ENCODE measurements at places on chromosomes 6 and 20. TPM values are rescaled to one million over a fixed set of nuclear protein-coding genes. Genes with fewer than 3 reads are reported as not detected.

DNA sequence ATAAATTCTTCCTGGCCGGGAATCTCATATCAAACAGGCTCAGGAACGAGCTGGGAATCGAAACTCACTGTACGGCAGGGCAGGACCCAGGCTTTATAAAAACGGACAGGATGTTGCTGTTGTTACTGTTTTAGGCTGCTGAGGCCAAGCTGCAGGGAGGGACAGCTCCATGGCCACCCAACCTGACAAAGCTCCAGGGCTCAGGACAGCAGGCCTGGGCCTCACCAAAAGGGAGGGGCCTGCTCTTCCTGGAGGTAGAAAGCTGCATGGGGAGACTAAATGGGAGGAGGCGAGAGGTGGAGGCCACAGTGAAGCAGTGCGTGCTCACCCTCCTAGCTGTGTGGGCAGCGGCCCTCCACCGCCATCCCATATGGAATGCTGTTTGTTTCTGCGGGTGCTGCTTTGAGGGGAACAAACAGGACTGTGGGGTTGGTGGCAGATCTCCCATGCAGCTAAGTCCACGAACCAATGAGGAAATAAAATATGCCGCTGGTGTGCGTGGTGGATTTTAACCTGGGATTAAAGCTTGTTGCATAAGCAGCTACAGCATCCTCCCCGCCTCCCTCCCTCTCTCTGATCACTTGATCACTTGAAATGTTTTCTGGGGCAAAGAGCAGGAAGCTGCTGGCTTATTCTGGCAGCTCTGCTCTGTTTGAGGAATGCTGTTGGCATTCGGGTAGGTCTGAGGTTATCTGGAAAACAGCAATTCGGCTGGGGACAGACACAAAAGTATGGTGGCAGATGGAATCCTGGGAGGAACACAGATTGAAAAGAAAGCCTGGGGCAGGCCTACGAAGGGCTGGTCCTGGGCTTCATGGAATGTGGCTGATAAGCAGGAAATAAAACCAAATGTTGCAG is 2.4 kb upstream of the ZMYND8 start:
- peaks cover 89% of the 10 kb centered on the region for H3K4me1 ChIP-seq
- peak overlapping the region; percentile 97 for H3K27ac ChIP-seq
- H3K27me3 ChIP-seq, result no peaks in the 10 kb centered on the region
- DNase-seq, result peak; percentile 81
- H3K36me3 ChIP-seq, result no peaks in the 10 kb centered on the region
- H3K4me3 ChIP-seq, result peak overlapping the region; percentile 8

Gene DSP
- total RNA-seq, result 43.7 TPM

DNA sequence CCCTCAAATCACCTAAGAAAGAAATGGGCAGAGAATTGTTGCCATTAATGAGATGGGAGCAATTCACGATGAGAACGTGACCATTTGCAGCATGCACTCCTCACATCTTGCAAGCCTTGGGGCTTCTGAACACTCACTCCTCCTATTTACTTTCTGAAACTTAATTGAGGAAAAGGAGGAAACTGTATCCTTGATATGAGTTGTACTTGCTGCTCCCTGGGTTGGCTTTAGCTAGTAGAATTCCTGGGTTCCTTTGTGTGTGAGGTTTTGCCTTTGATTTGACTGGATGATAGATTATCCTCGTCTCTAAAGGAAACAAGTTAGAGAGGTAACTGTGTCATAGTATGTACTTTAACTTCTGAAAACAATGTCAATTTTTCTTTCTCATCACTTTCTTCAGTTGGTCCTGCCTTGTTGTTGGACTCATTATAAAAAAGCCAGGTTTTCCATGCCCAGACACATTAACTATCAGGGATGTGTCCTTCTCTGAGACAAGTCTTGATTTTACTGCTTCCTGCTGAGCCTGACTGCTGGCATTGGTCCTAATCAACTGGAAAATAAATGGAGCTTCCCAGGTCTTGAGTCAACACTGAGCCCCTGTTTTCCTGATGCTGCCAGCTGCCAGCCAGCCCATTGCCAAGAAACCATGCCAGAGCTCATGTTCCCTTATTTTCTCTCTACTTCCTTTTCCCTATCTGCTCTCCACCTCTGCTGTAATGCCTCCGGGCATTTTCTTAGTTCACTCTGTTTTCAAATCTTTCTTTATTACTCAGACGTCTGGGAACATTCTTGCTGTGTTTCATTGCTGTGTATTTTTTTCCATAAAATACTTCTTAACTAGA is 6.0 kb upstream of the MRAP2 start:
- no peak overlapping the region for H3K27ac ChIP-seq
- H3K27me3 ChIP-seq, result peaks cover 12% of the 10 kb centered on the region

DNA sequence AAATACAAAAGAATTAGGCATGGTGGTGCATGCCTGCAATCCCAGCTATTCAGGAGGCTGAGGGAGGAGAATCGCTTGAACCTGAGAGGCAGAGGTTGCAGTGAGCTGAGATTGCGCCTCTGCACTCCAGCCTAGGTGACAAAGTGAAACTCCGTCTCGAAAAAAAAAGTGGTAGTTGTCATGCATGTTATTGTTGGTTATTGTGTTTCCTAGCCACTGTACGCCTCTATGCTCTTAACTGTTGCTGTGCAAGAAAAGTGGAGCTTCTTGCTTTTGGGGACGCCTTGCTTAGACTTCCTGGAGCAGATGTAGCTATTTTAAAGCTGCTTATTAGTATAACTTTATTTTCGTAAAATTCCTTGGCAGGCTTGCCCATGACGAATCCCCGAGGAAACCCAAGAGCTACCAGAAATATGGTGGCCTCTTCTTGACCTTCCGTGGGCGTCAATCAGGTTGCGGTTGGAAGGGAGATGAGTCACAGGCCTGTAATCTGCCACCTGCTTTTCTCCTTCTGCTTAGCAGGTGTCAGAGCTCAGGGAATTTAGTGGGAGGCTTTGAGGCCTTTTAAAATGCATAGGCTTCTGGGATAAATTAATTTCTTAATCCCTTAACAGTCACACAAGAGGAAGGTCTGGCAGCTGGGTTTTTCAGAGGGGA is 17.3 kb downstream of the GABRR2 start:
- DNase-seq, result no peak
- H3K4me1 ChIP-seq, result peaks cover 6% of the 10 kb centered on the region
- no peak overlapping the region for H3K4me3 ChIP-seq
- no peaks in the 10 kb centered on the region for H3K36me3 ChIP-seq
- no peak overlapping the region for H3K27ac ChIP-seq

GRCh38 chr6:36195471-36196112 is 952 bp upstream of the BRPF3 start:
- no peaks in the 10 kb centered on the region for H3K27me3 ChIP-seq
- peaks cover 15% of the 10 kb centered on the region for H3K4me1 ChIP-seq
- peak overlapping the region; percentile 89 for H3K4me3 ChIP-seq
- no peaks in the 10 kb centered on the region for H3K36me3 ChIP-seq
- H3K27ac ChIP-seq, result peak overlapping the region; percentile 84

Gene NKX2-4
- total RNA-seq, result 0.35 TPM

Gene KHDC1L
- not detected for total RNA-seq

- H3K27me3 ChIP-seq, result no peaks in the 10 kb centered on the region
- no peak overlapping the region for H3K27ac ChIP-seq
- H3K4me3 ChIP-seq, result no peak overlapping the region
- H3K36me3 ChIP-seq, result no peaks in the 10 kb centered on the region
- H3K4me1 ChIP-seq, result no peaks in the 10 kb centered on the region
These were observed 735.7 kb downstream of the KIF16B start for GRCh38 chr20:15837563-15837962.

GRCh38 chr6:20866935-20867703 is 332.9 kb downstream of the CDKAL1 start:
- H3K4me3 ChIP-seq, result peak overlapping the region; percentile 2
- H3K4me1 ChIP-seq, result peaks cover 63% of the 10 kb centered on the region
- no peaks in the 10 kb centered on the region for H3K27me3 ChIP-seq
- H3K36me3 ChIP-seq, result no peaks in the 10 kb centered on the region
- DNase-seq, result no peak
- H3K27ac ChIP-seq, result peak overlapping the region; percentile 60

GRCh38 chr6:42787063-42787472 is 5.2 kb downstream of the BICRAL start:
- H3K4me3 ChIP-seq, result no peak overlapping the region
- no peak for DNase-seq
- H3K36me3 ChIP-seq, result no peaks in the 10 kb centered on the region
- H3K27ac ChIP-seq, result peak overlapping the region; percentile 59

DNA sequence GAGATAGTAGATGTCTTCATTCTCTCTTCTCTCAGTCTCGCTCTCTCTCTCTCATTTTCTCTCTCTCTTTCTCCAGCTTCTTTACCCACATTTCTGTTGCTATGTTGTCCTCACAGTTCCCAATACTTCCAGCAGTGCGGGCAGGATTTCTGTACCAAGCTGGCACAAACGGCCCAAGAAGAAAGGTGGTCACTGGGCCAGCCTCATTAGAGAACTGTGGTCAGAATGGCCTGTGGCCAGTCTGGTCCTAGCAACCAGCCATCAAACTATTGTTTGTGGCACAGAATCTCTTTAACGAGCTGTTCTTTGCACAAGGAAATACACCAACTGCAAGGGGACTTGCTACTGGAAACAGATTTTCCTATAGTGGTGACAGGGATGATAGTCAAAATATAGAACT is 81.3 kb downstream of the SEL1L2 start:
- H3K4me1 ChIP-seq, result no peaks in the 10 kb centered on the region
- DNase-seq, result no peak
- no peak overlapping the region for H3K4me3 ChIP-seq
- no peaks in the 10 kb centered on the region for H3K27me3 ChIP-seq
- H3K27ac ChIP-seq, result no peak overlapping the region

Gene C6orf141
- total RNA-seq, result 4.0 TPM

DNA sequence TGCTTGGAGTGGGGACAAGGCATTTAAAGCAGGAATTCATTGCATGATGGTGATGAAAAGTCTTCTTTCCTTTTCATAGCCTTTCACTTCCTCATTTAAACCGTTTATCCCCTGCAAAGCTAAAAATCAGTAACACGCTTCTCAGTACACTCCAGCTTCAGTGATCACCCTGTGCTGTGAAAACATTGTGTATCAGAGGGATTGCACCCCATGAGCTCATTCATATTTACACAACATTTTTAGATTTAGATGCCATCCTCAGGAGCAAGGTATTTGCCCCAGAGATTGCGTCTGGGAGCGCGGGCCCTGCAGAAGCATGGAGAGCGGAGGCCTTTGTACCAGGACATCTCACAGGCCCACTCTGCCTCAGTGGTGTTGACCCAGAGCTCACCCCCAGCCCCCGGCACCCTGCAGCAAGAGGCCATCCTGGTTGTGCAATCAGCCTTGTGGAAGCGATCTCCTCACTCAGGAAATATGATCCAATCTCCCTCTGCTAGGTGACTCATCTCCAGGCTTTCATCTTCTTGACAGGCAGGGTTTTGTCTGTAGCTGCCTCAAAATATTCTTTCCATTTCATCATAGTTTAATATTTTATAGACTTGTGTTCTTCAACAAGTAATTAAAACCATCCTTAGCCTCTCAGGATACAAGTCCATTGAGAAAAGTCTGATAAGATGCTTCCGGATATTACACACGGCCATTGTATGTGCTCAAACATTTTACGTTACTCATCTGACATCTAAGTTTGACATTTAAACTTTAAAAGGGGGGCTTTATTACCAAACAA is 38.9 kb upstream of the THBS2 start:
- H3K27me3 ChIP-seq, result no peaks in the 10 kb centered on the region
- no peaks in the 10 kb centered on the region for H3K36me3 ChIP-seq
- H3K4me1 ChIP-seq, result no peaks in the 10 kb centered on the region

DNA sequence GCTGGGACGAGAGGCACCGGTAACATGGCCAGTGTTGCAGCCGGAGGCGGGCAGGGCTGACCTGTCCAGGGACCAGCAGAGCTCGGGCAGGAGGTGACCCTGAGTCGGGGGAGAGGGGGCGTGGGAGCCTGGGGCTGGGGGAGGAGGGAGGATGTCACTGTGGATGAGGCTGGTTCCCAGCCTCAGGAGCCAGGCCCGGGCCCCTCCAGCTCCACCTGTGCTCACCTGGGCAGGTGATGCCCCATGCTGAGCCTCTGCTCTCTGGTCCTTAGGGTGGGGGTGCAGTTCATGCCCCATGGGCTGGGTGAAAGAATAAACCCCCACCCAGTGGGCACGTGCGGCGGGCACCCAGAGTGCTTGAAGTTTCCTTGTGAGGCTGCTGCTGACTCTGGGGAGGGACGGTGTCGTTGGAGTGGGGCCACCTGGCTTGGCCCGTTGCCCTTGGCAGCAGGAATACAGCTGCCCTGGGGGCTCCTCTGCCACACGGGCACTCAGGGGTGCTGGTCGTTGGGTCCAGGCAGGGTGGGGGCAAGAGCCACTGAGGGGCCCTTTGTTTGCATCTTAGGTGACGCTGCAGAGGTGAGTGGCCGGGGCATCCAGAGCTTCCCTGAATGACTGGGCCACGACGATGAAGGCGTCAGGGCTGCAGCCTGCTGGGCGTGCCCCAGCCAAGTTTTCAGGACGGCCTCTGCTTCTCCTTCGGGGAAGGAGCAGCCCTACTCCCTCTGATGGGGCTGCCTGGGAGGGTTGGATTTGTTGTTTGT is 24.7 kb upstream of the BHLHE23 start:
- H3K4me3 ChIP-seq, result no peak overlapping the region
- H3K36me3 ChIP-seq, result no peaks in the 10 kb centered on the region
- H3K4me1 ChIP-seq, result peaks cover 48% of the 10 kb centered on the region

Gene DOK5
- total RNA-seq, result 5.0 TPM

Gene PHACTR3
- total RNA-seq, result 0.93 TPM

DNA sequence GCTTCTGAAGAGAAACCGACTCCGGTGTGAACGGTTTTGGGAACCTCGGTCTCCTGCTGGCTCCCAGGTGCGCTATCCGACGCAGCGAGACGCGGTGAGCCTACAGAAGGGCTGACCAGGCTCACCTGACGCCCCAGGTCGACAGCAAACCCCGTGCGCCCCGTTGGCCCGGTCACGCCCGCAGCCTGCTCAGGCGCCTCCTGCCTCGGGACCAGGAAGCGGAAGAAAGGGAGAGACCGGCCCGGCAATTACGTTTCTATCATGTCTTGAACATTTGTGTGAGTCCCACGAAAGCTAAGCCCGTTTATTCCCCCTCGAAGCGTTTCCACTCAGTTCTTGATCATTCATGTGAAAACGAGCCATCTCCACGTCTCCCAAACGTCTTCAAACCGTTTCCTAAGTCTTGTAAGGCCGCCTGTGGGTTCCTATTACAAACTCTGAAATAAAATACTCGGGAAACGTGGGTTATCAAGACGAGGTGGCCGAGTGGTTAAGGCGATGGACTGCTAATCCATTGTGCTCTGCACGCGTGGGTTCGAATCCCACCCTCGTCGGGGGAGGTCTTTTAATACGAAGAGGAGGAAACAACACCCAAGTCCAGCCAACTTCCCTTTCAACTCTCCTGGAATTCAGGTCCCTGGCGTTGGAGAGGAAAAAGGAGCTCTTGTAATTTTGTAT is 150.5 kb upstream of the PRSS16 start:
- H3K4me3 ChIP-seq, result peak overlapping the region; percentile 69
- DNase-seq, result peak; percentile 85
- H3K27me3 ChIP-seq, result peaks cover 14% of the 10 kb centered on the region
- peaks cover 16% of the 10 kb centered on the region for H3K4me1 ChIP-seq

Gene UCKL1
- 46.5 TPM for total RNA-seq

DNA sequence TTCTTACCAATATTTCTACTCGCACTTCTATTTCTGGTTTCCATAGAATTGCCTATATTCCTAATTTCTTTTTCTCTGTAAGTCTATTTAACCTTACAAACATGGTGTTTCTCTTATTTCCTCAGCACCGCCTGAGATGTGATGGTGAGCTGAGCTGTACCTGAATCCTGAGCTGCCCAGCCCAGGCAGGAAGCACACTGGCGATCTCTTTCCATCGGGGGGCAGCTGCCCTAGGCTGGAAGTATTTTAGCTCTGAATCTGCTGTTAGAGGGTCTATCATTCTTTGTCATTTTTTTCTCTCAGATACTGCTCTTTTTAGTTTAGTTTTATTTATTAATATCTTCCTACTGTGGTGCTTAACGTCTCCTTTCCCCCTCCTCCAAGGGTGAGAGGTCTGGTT is 173.4 kb upstream of the SLC35B3 start:
- DNase-seq, result peak; percentile 51
- H3K27me3 ChIP-seq, result no peaks in the 10 kb centered on the region
- no peak overlapping the region for H3K27ac ChIP-seq
- H3K4me3 ChIP-seq, result no peak overlapping the region
- H3K4me1 ChIP-seq, result no peaks in the 10 kb centered on the region

Data from GM23338 (cell line).